ENCODE measurements at places on chromosomes 13 and 19. TPM values are rescaled to one million over a fixed set of nuclear protein-coding genes. Genes with fewer than 3 reads are reported as not detected.

- no peak for DNase-seq
Observed at GRCh38 chr13:20728579-20729311, 25.2 kb downstream of the IL17D start.

The DPF1 gene
- 9.7 TPM for total RNA-seq

The ZBTB7A gene
- 49.5 TPM for total RNA-seq

The ATP5F1D gene
- total RNA-seq: 428 TPM

DNA sequence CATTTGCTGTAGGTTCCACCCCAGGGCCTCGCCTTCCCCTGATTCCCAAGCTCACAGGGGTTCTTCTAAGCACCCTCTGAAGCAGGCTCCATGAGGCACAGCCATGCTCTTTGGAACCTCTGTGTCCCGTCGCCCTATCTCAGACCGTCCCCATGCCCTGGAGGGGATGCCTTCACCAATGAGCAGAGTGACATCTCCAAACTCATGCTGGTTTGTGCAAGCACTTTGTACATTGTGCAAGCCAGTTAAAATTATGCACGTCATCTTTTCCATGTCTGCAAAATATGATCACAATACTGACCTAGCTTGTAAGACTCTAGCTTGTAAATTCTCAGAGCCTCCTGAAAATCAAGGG lies 46.5 kb upstream of the RAP2A start:
- DNase-seq: no peak

The ADGRL1 gene
- total RNA-seq: 88.6 TPM

DNA sequence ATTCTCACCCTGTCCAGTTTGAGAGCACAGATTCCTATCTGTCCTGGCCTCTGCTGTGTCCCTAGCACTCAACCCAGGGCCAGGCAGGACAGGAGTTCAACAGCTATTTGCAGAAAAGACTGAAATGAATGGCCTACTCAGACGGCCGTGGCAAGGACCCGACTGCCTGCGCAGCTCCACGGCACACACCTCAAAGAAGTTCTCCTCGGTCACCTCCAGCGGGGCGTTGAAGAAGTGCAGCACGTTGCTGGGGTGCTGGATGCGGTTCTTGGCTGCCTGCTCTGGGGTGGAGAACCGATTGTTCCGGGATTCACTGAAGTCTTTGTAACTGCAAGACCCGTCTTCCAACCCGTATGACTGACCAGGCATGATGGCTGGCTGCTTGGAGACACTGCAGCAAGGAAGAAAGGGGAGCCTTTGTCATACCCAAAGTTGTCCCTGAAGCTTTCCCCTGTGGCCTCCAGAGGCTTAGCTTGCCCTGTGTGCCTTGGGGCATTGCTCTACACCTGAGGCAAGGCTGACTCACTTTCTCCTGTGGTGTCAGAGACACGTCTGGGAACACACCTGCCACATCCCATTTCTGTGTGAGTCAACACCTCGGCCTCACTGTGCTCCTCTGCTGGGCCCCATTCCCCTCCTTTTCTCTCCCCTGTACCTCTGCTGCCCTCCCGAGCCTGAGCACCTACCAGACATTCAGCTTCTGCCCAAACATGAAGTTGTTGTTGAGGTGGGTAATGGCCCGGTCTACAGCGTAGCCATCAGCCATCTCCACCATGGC lies 6.8 kb upstream of the ECH1 start:
- DNase-seq: peak; percentile 46

GRCh38 chr13:90105276-90105675 lies 1242.2 kb upstream of the MIR17HG start:
- no peak for DNase-seq

- no peak for DNase-seq
Observed at GRCh38 chr13:91381371-91381770, 17.1 kb upstream of the GPC5 start.

DNA sequence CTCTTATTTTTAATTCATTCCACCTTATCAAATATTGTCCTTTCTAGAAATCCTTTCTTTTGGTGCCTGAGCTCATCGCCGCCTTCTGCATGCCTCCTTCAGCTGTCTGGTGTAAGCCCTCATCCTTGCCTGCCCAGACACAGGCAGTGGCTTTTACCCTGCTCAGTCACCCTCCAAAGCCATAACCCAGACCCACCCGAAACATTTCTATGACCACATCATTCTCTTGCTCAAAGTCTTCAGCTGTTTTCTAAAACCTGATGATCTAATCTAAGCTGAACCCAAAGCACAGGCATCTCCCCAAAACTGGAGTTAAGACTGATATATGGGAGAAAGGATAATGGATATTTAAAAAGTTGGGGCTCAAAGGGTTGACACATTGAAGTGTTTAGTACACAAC lies 753.7 kb upstream of the SGCG start:
- DNase-seq: no peak

- no peak for DNase-seq
Observed at GRCh38 chr13:42373048-42373812, 101.3 kb downstream of the AKAP11 start.

GRCh38 chr19:19021115-19021514 lies 12.2 kb downstream of the SUGP2 start:
- DNase-seq: no peak

The ZNF254 gene
- 2.5 TPM for total RNA-seq

GRCh38 chr19:55232986-55233385 lies 4.4 kb upstream of the TMEM86B start:
- DNase-seq: no peak

- no peak for DNase-seq
Observed at GRCh38 chr13:66461021-66461420, 769.1 kb downstream of the PCDH9 start.

Measured in HCT116 (cell line).